ENCODE measurements at places on chromosomes 7 and 10.

- DNase-seq = no peak
Observed at GRCh38 chr7:45589061-45589460, 14.9 kb downstream of the ADCY1 start.

GRCh38 chr7:44097064-44097932, 6.8 kb upstream of the AEBP1 start:
- no peak for DNase-seq

DNA sequence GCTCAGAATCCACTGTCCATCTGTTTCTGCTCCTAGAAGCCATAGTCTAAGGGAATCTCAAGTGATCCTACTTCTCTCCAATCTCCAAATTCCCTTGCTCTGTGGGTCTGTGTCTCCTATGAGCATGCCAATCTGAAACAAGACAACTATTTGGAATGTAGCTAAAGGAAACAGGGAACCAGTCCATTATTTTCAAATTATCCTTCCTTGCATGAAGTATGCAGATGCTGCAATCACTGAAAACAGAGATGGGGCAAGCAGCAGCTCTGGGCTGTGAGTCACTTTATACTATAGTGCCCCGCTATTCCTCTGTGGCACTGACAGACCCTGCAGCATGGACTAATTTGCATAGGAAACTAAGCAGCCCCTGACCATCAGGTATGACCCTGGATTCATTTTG, 76.9 kb upstream of the PRSS58 start:
- DNase-seq = no peak

GRCh38 chr10:78406648-78407008, 373.0 kb downstream of the RPS24 start:
- no peak for DNase-seq

GRCh38 chr7:7639421-7639820, 1.1 kb upstream of the UMAD1 start:
- DNase-seq = no peak

GRCh38 chr7:55191926-55192692, 173.0 kb upstream of the LANCL2 start:
- DNase-seq = no peak

DNA sequence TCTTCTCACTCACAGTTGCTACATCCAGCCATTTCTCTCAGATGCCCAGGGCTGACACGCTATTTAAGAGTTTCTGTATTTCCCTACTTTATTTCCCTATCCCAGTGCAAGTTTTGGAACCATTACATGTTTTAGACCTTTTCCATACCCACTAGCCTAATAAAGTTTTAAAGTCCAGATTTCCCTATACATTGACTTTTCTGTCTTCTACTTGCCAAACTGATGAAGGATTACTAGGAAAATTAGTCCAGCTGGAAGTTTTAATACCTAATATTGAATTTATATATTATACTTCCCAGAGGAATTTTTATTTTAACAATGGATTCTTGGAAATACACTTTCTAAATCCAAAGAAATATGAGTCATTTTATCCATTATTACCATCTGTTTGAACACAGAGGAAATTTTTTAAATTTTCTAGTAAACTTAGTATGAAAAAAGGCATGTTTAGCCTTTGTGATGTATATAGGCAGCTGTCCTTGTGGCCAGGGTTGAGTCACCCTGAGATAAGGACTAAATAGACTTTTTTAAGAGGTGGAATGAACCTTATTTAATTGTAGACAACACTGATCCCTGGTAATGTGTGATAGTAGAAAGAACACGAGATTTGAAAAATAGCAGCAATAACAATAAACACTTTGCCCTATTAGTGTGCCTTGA, 205.0 kb downstream of the TFEC start:
- DNase-seq = no peak

DNA sequence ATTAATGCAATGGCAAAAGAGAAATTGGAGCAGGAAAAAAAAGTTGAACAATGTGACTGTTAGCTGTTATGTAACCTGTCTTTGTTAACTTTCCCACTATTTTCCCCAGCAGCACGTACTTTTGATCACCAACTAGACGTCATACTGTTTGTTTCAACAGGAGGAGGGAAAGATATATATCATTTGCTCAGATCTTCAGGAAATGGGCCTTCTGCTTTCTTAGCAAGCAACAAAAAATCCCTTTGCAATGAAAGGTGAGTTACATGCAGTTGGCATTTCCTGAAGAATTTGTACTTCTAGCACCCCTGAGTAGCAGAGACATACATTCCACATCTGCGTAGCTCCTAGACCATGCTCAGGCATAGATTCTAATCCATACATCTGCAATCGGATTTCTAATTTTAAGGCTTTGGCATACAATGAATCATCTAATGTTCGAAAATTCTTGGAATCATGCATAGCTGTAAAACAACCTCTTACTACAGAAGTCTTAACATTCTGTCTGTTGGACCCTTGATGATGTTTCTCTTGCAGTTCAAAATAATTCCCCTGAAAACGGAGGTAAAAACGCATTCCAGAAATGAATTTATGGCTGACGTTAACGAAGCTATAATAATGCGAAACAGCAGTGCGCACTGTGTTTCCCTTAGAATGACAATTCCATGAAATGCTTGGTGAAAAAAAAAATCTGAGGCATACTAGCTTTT, 286.9 kb upstream of the MGMT start:
- DNase-seq = no peak

- DNase-seq = no peak
Observed at GRCh38 chr7:157496416-157497275, 159.8 kb downstream of the DNAJB6 start.

- DNase-seq = no peak
Observed at GRCh38 chr10:131833013-131833412, 67.8 kb upstream of the PPP2R2D start.
